ENCODE measurements at places on chromosomes 7 and 10.

DNA sequence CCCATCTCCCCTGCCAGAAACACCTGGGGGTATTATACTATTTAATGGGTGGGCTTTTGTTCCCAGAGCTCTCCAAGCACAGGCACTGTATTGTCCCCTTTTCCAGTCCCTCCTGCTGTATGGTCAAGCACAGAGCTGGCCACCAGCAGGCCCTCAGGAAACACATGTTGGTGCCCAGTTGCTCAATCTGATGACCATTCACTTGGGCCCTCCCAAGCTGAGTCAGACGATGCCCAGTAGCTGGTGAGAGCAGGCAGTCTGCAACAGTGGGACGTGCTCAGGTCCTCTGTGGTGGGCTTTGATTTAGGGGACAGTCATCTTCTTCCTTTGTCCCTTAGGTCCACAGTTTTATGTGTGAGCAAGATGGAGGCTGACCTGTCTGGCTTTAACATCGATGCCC, 11.8 kb downstream of the SFXN2 start:
- no peak for DNase-seq

DNA sequence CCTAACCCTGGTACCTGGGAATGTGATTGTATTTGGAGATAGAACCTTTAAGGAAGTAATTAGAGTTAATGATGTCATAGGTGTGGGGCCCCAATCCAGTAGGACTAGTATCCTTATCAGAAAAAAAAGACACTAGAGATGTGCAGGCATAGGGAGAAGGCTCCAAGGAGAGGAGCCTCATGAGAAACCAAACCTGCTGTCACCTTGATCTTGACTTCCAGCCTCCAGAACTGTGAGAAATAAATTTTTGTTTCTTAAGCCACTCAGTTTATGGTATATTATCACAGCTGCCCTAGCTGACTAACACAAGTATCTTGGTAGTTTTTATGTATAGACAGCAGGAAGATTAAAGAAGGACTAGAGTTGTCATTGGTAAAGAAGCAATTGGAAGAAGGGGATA, 23.9 kb upstream of the CELF2 start:
- DNase-seq: no peak

- DNase-seq: no peak
Observed at GRCh38 chr10:122326806-122327205, 47.7 kb upstream of the PLEKHA1 start.

- no peak for DNase-seq
Observed at GRCh38 chr10:49040601-49041000, 74.7 kb downstream of the VSTM4 start.

DNA sequence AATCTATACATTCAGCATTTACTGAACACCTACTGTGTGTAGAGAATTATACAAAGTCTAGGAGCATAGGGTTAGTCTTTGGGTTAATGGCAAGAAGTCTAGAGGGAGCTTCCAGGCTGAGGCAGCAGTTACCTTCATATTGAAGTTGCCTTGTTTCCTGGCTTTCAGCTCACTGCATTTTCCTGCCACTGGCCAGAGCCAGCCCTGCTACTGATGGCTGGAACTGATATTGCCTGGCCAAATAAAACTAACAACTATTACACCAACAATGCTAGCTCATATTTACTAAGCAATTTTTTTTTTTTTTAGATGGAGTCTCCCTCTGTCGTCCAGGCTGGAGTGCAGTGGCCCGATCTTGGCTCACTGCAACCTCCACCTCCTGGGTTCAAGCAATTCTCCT, 165.7 kb upstream of the ITGB1 start:
- no peak for DNase-seq

DNA sequence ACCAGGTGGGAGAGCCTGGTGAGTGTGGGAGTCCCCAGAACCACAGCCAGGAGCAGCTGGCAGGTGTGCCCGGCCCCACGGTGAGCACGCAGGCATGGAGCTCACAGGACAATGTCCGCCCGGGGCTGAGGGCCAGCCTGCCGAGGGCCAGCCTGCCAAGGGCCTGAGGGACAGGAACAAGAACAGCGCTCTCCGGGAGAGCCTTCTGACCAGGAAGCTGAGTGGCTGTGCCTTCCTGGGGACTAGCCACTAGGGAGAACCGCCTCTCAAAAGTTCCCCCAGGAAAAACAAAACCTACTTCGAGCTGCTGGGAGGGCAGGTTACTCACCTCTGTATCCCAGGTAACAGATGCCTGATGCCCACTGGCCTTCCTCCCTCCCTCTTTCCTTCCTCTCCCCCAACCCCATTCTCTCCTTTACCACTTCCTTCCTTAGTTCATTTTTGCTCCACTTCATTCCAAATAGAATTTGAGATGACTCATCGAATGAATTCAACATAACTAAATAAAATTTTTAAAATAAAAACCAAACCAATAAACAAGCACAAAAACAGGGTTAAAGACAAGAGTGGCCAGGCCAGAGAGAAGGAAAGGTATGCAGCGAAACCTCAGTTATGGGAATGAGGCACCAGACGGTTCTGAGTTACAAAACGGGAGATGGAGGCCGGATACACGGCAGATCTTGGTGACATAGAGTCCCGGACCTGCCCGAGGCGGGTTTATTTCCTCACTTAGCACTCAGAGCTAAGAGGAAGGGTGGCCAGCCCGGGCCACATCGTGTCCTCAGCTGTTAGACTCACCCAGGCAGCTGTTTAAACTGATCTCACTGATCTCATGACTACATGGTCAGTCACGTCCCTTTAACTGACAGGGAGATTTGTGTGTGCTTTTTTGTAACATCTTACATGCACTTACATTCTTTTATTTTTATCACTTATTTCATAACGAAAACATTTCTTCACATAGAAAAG, 128.5 kb downstream of the TNS3 start:
- DNase-seq: no peak

- DNase-seq: peak; percentile 93
Observed at GRCh38 chr10:5977471-5978229, at the start of gene IL15RA. TSS of gene IL15RA (minus strand) at chr10:5977543. CDS start at chr10:5977492, 51 bp downstream.

- no peak for DNase-seq
Observed at GRCh38 chr10:13945390-13946208, 358.8 kb downstream of the PRPF18 start.

DNA sequence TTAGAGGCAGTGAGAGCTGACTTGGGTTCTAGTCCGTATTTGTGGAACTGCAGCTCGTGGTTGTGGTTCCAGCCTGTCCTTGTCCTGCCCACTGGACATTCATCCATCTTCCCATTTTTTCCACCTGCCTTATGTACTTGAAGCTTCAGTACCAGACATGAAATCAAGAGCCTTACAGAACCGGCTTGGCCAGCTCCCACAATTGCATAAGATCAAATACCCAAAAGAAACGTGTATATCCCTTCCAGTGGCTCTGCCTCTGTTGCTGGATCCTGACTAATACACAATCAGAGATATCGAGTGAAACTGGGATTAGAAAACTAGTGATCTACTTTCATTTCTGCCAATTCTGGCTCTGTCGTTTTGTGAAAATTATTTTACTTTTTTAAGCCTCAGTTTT, 23.8 kb upstream of the LIPA start:
- no peak for DNase-seq

- DNase-seq: no peak
Observed at GRCh38 chr10:22674573-22674930, 39.8 kb downstream of the PIP4K2A start.

DNA sequence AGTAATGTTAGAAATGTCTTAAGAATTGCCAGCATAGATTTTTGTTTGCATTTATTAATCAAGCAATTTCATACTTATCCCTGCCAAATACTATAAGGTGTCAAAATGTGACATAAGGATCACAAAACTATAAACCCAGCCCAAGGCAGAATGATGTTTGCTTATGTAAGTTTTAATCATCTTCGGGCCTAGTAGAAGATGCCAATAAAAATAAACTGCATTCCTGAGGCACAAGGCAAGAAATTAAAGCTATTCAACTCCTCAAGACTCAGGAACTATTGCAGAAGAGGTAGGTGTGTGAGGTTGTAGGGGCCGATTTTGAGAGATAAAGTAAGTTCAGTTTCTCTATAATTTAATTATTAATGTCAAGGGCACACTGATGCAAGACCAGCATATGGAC, 189.4 kb upstream of the AHR start:
- DNase-seq: no peak

- DNase-seq: no peak
Observed at GRCh38 chr10:125057158-125058001, 103.0 kb downstream of the CTBP2 start.

GRCh38 chr10:110356628-110357245, 52.0 kb upstream of the SMNDC1 start:
- peak; percentile 76 for DNase-seq

DNA sequence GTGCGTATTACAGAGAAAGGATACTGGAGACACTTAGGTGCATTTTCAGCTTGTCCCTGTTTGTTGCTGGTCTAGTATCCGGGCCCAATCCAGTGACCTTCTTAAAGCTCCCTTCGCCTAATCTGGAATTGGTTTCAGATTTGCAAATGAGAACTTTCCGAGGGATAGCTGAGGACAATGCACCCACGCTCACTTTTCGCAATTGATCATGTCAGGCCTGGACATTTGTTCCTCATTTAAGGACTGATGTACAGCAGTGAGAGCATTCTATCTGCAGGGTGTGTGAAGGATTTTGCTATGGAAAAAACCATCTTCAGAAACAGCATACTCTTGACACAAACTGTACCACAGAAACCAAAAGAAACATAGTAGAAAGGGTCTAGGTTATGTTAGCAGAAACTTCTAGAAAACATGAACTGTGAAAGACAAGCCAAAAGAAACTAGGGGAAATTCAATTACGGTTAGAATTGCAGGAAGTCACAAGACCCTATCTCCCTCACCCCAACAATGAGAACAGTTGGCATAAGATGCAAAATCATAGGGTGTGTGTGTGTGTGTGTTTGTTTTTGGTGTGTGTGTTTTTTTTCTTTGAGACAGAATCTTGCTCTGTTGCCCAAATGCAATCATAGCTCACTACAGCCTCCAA, 331.1 kb downstream of the CALN1 start:
- no peak for DNase-seq

GRCh38 chr7:155746188-155746587, 66.1 kb downstream of the SHH start:
- no peak for DNase-seq

GRCh38 chr10:118370499-118370898, 28.4 kb upstream of the FAM204A start:
- no peak for DNase-seq

DNA sequence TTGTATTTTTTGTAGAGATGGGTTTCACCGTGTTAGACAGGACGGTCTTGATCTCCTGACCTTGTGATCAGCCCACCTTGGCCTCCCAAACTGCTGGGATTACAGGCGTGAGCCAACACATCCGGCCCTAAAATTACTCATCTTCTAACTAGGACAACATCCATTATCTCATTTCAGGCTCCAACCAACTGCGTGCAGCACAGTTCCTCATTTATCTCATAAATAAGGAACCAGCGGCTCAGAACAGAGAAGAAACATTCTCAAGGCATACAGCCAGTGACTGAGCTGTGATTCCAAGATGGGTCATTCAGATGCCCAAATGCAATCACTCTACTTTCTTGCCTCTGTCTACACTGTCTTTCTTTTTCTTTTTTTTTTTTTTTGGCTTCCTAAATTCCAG, 356.1 kb downstream of the ELMO1 start:
- DNase-seq: no peak

GRCh38 chr10:50579491-50580261, 44.1 kb downstream of the SGMS1 start:
- no peak for DNase-seq

DNA sequence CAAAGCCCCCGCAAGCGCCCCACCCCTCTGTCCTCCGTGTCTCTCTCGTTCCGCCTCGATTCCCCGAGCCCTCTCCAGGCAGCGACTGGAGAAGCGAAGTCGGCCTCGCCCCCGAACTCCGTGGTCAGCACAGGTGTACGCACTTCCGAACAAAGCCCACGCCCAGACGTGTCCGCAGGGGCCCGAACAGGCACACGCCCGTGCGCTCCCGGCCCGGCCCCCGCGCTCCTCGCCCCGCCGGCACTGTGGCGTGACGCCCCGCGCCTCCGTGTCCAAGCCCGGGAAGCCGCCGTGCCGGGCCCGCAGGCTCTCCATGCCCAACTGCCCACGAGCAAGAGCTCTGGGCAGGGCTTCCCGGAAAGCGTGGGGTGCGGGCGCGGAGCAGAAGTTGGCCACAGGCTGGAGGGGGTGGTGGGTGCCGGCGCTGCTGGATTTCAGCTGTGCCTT, 662 bp downstream of the NRCAM start:
- peak; percentile 44 for DNase-seq

DNA sequence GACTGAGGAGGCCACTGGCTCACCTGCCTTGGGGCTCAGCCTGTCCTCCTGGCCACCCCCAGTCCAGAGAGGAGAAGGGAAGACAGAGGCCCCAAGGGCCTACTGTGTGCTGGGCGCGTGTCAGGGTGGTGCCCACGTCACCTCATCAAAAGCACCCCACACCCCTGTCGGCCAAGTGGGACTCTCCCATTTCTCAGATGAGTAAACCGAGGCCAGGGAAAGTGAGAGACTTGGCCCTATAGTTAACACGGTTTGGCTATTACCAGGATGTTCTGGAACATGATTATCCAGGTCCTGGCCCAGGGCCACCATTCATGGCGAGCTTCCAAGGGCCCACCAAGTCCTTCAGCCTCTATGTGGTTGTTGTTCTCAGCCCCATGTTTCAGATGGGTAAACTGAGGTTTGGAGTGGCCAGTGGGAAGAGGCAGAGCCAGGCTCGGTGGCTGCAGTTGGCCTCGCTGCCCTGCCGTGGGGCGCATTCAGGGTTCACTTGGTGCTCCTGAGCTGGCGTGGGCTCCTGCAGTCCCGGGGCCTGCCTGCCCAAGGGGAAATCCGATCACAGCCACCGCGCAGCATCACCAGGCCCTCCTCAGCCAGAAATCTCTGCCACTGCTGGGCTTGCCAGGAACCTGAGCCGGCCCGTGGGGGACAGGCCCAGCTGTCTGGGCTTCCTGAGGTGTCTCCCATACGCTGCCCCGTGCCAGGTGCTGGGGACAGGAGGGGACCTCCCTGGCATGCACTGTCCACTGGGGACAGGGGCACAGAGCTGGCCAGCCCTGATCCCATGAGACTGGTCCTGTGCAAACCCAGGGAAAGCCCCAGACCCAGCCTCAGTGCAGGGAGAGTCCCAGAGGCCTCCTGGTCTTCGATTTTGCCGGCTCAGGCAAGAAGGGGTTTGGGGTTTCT, 117.7 kb upstream of the TNRC18 start:
- DNase-seq: no peak

DNA sequence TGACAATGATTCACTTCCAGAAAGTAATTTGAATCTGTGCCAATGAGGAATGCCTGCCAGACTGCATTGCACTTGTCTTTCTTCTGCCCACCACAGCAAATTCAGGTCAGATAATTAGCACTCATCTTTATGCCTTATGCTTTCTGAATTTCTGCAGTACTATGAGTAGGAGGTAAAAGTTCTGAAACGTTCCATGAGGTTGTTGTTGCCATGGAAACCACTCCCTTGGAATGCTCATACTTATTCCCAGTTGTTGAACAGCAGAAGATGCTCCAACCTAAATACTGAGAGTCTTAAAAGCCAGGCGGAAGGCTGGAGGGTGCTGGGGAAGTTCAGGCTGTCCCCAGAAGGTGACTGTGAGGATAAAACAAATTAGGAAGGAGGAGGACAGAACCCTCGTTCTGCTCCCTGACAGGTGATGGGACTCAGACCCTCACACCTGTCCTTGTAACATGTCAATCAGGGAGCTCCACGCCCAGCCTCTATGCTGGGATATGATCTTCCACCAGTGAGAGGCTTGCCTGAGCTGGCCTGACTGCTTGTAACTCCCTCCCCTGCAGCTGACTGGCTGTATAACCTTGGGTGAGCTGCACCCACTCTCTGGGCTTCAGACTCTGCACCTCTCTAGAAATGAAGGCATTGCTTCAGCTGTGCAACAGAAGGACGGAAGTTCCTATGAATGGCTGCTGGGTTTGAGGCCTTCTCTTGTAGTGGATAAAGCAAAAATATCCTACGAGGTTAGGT, 554.3 kb upstream of the MGMT start:
- DNase-seq: no peak

GRCh38 chr7:98423043-98423442, 22.2 kb upstream of the BAIAP2L1 start:
- no peak for DNase-seq
